ENCODE measurements at places on chromosomes 5 and 9. TPM values are rescaled to one million over a fixed set of nuclear protein-coding genes. Genes with fewer than 3 reads are reported as not detected.

The MAMDC4 gene
- 3.1 TPM for total RNA-seq

The DBH gene
- total RNA-seq: not detected

The PIP5K1B gene
- not detected for total RNA-seq

The LMBRD2 gene
- 1.2 TPM for total RNA-seq

The AJM1 gene
- total RNA-seq: 4.7 TPM

The SCGB3A2 gene
- not detected for total RNA-seq

The FOXD4L5 gene
- not detected for total RNA-seq

The CTXN3 gene
- not detected for total RNA-seq

The HRCT1 gene
- total RNA-seq: 0.32 TPM

The SLC34A3 gene
- total RNA-seq: 0.11 TPM

The IL11RA gene
- total RNA-seq: 5.6 TPM

The FBXL17 gene
- total RNA-seq: 6.5 TPM

The URM1 gene
- total RNA-seq: 67.0 TPM

The OTP gene
- total RNA-seq: 0.13 TPM

The PCDHB6 gene
- 0.89 TPM for total RNA-seq

Measured in A549 treated with GW870086 at 1 μM for 4 hours (cell line).